ENCODE measurements at places on chromosomes 16 and 17. TPM values are rescaled to one million over a fixed set of nuclear protein-coding genes. Genes with fewer than 3 reads are reported as not detected.

C17orf67 gene
- 0.72 TPM for total RNA-seq

RGS9 gene
- 4.3 TPM for total RNA-seq

MYO19 gene
- total RNA-seq: 228 TPM

NPIPB8 gene
- total RNA-seq: not detected

CCT6B gene
- not detected for total RNA-seq

ZFHX3 gene
- 13.6 TPM for total RNA-seq

TP53TG3 gene
- not detected for total RNA-seq

MYH2 gene
- total RNA-seq: not detected

FAM117A gene
- total RNA-seq: 39.7 TPM

TEX19 gene
- not detected for total RNA-seq

CDK3 gene
- total RNA-seq: not detected

SMIM36 gene
- total RNA-seq: not detected

DNAI2 gene
- total RNA-seq: not detected

DNA sequence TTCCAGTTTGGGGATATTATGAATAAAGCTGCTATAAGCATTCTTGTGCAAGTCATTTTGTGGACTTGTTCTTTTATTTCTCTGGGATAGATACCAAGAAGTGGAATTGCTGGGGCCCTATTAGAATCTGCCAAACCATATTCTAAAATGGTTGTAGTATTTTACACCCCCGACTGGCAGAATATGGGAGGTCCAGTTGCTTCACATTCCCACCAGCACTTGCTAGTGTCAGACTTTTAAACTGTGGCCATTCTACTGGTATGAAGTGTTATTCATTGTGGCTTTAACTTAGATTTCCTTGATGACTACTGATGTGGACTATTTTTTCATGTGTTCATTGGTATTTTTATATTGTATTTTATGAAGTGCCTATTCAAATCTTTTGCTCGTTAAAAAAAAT lies 18.1 kb upstream of the NUP93 start:
- no peaks in the 10 kb centered on the region for H3K4me1 ChIP-seq
- DNase-seq: no peak
- H3K27ac ChIP-seq: no peak overlapping the region
- H3K36me3 ChIP-seq: no peaks in the 10 kb centered on the region

GRCh38 chr16:49625311-49626065 lies 230.4 kb downstream of the ZNF423 start:
- no peaks in the 10 kb centered on the region for H3K36me3 ChIP-seq
- DNase-seq: no peak
- H3K27ac ChIP-seq: no peak overlapping the region

GRCh38 chr17:41308251-41308917 lies 725 bp downstream of the KRTAP16-1 start:
- H3K4me1 ChIP-seq: no peaks in the 10 kb centered on the region
- no peak overlapping the region for H3K27ac ChIP-seq
- no peaks in the 10 kb centered on the region for H3K36me3 ChIP-seq
- H3K4me3 ChIP-seq: no peak overlapping the region
- H3K27me3 ChIP-seq: no peaks in the 10 kb centered on the region

- H3K4me3 ChIP-seq: no peak overlapping the region
- DNase-seq: no peak
- no peaks in the 10 kb centered on the region for H3K27me3 ChIP-seq
- H3K36me3 ChIP-seq: no peaks in the 10 kb centered on the region
These were observed 6.6 kb downstream of the CCL23 start for GRCh38 chr17:36011201-36011600.

DNA sequence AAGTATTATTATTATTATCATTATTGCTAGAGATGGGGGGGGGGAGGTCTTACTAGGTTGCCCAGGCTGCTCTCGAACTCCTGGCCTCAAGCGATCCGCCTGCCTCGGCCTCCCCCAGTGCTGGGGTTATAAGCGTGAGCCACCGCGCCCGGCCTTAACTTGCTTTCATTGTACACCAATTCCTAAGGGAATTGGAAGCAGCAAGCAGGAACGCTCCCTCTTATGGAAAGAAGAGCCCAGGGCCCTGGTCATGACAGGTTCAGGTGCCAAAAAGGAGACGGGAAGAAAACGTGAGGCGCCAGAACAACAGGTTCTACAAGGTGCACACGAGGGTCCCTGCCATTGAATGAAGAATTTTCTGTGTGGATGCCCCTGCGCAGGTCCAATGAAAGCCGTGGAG lies 540 bp upstream of the RPL38 start:
- peaks cover 55% of the 10 kb centered on the region for H3K4me1 ChIP-seq
- DNase-seq: no peak
- H3K27me3 ChIP-seq: peaks cover 8% of the 10 kb centered on the region
- H3K4me3 ChIP-seq: peak overlapping the region; percentile 97

GRCh38 chr16:64977206-64977920 lies 144.5 kb downstream of the CDH11 start:
- peaks cover 7% of the 10 kb centered on the region for H3K36me3 ChIP-seq
- no peaks in the 10 kb centered on the region for H3K27me3 ChIP-seq

- peak; percentile 82 for DNase-seq
- H3K4me1 ChIP-seq: peaks cover 47% of the 10 kb centered on the region
- no peak overlapping the region for H3K4me3 ChIP-seq
- H3K27me3 ChIP-seq: no peaks in the 10 kb centered on the region
These were observed 16.6 kb downstream of the CD7 start for GRCh38 chr17:82300707-82301270.

DNA sequence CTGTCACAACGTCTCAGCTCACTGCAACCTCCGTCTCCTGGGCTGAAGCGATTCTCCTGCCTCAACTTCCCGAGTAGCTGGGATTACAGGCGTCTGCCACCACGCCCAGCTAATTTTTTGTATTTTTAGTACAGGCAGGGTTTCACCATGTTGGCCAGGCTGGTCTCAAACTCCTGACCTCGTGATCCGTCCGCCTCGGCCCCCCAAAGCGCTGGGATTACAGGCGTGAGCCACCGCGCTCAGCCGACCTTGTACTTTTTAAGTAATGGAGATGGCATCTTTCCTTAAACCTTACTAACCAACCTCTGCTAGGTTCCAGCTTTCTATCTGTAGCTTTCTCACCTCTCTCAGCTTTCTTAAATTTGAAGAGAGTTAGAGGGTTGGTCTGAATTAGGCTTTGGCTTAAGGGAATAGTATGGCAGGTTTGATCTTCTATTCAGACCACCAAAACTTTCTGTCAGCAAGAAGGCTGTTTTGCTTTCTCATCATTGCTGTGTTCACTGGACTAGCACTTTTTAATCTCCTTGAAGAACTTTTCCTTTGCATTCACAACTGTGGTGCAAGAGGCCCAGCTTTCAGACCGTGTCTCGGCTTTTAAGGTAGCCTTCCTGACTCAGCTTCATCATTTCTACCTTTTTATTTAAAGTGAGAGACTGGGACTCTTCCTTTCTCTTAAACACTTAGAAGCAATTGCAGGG lies 28.0 kb downstream of the YWHAE start:
- no peak for DNase-seq
- no peak overlapping the region for H3K27ac ChIP-seq
- no peaks in the 10 kb centered on the region for H3K27me3 ChIP-seq
- H3K4me1 ChIP-seq: peaks cover 53% of the 10 kb centered on the region
- peaks cover 15% of the 10 kb centered on the region for H3K36me3 ChIP-seq

GRCh38 chr17:19010729-19011505 lies 6.4 kb upstream of the FAM83G start:
- H3K4me3 ChIP-seq: no peak overlapping the region
- H3K4me1 ChIP-seq: no peaks in the 10 kb centered on the region
- H3K36me3 ChIP-seq: no peaks in the 10 kb centered on the region
- H3K27ac ChIP-seq: no peak overlapping the region
- peak; percentile 77 for DNase-seq

- DNase-seq: no peak
- peaks cover 26% of the 10 kb centered on the region for H3K4me1 ChIP-seq
- H3K4me3 ChIP-seq: no peak overlapping the region
- no peak overlapping the region for H3K27ac ChIP-seq
- no peaks in the 10 kb centered on the region for H3K27me3 ChIP-seq
- no peaks in the 10 kb centered on the region for H3K36me3 ChIP-seq
These were observed 50.3 kb downstream of the KSR1 start for GRCh38 chr17:27506348-27507218.

- no peak for DNase-seq
- H3K4me1 ChIP-seq: peaks cover 41% of the 10 kb centered on the region
- peak overlapping the region; percentile 81 for H3K27ac ChIP-seq
- H3K27me3 ChIP-seq: no peaks in the 10 kb centered on the region
These were observed 1.3 kb downstream of the GNAO1 start for GRCh38 chr16:56192635-56192945.

DNA sequence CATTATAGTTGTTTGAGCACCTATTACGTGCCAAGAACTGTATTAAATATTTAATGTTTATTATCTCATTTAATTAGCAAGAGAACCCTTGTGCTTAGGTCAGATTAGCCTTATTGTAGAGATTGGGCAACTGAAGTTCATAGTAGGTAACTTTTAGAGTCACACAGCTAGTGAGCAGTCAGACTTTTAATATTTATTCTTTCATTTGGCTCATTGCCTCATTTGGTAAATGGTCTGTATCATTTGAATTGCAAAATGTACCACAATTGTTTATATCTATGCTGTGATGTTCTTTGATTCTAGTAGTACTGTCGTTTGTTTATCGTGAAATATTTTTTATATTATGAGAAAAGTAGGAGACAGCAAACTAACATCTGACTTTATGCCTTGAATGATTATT lies 7.6 kb downstream of the CLTC start:
- no peaks in the 10 kb centered on the region for H3K36me3 ChIP-seq
- H3K4me1 ChIP-seq: peaks cover 98% of the 10 kb centered on the region
- no peak for DNase-seq
- no peaks in the 10 kb centered on the region for H3K27me3 ChIP-seq
- no peak overlapping the region for H3K4me3 ChIP-seq

GRCh38 chr17:42886283-42887176 lies 14.1 kb upstream of the G6PC1 start:
- no peak overlapping the region for H3K27ac ChIP-seq
- H3K4me3 ChIP-seq: no peak overlapping the region
- no peak for DNase-seq

- H3K27me3 ChIP-seq: no peaks in the 10 kb centered on the region
- no peaks in the 10 kb centered on the region for H3K4me1 ChIP-seq
- DNase-seq: no peak
- no peaks in the 10 kb centered on the region for H3K36me3 ChIP-seq
These were observed 149.4 kb downstream of the RBFOX1 start for GRCh38 chr16:7482032-7482431.

DNA sequence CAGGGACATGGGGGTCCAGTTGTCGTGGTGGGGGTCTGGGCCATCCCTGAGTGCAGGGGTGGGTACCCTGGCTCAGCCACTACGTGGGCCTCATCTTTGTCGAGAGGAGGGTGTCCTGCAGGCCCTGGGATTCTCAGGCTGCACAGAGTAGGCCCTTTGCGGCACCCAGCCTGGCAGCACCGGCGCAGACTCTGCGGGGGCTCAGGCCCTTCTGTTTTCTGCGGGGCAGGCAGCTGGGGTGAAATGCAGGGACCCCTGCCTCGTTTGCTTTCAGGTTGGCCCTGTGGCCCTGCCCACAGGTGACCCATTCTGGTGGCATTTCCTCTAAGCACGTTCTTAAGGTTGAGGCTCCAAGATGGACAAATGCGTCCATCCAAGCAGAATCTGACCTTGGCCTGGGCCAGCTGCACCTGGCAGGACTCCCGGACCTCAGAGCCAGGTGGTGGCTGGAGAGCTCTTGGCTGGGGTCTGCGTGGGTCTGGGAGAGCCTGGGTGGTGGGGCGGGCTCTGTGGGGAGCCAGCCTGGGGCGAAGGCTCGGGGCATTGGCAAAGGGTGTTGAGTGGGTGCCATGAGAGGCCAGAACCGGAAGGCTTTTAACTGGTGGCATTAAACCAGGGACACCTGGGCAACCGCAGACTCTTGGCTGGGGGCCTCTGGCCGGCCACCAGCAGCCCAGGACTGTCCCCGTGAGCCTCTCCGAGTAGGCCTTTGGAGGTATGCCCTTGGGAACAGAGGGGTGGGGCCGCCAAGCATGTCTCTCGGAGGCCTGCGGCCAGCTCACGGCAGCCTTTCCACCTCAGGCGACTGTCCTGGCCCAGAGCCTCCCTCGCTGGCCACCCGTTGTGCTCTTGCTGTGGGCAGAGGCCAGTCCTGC lies 16.9 kb downstream of the PRSS27 start:
- H3K27me3 ChIP-seq: no peaks in the 10 kb centered on the region
- H3K4me1 ChIP-seq: no peaks in the 10 kb centered on the region
- no peak for DNase-seq
- peaks cover 100% of the 10 kb centered on the region for H3K36me3 ChIP-seq

GRCh38 chr17:40422990-40423633 lies 5.4 kb upstream of the TOP2A start:
- no peak overlapping the region for H3K27ac ChIP-seq
- H3K36me3 ChIP-seq: no peaks in the 10 kb centered on the region
- no peak for DNase-seq
- H3K27me3 ChIP-seq: no peaks in the 10 kb centered on the region
- no peak overlapping the region for H3K4me3 ChIP-seq

GRCh38 chr17:1928976-1929375 lies 96.2 kb downstream of the RTN4RL1 start:
- no peak overlapping the region for H3K27ac ChIP-seq
- no peaks in the 10 kb centered on the region for H3K36me3 ChIP-seq

DNA sequence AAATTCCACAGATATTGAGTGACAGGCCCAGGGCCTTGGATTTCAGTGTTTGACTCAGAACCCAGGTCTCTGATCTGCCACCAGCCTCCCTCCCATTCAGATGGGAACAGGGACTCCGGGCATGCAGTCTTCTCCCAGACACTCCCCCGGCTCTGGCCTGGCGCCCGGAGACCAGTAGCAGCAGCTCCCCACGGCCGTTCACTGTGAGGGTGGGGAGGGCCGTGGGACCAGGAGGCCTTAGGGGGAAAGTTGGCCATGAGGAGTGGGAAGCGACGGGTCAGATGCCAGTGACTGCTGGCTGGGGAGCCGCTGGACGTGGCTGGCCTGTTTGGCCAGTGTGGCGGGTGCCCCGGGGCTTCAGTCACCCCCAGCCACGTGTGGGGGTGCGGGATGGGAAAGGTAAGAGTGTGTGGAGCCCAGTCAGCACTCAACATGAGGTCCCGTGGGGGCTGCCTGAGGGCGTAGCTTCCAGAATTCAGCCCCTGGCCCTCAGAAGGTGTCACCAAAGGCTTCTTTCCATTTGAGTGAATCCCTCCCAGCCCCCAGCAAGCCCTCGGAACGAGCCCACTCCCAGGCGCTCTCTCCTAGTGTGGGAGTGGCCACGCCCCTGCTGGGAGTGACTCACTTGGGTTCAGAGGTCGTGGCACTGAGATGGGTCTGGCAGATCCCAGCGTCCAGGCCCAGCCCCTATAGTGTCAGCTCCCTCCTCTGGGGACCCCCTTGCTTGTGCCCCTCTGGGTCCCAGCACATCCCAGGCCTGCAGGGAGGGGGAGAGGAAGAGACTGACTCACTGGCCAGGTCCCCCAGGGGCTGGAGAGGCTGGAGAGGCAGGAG lies 309.4 kb downstream of the SEC14L1 start:
- no peaks in the 10 kb centered on the region for H3K36me3 ChIP-seq
- no peaks in the 10 kb centered on the region for H3K27me3 ChIP-seq
- peaks cover 100% of the 10 kb centered on the region for H3K4me1 ChIP-seq
- peak overlapping the region; percentile 62 for H3K4me3 ChIP-seq
- peak overlapping the region; percentile 91 for H3K27ac ChIP-seq
- peak; percentile 86 for DNase-seq

- H3K27ac ChIP-seq: no peak overlapping the region
- H3K4me3 ChIP-seq: no peak overlapping the region
These were observed 5.6 kb upstream of the SYNRG start for GRCh38 chr17:37614823-37615222.

Data from stomach (tissue), 19 donors.